ENCODE measurements at places on chromosomes 5 and 9.
A peak's percentile ranks its signal among the peaks of the same experiment; 100 is the strongest.

DNA sequence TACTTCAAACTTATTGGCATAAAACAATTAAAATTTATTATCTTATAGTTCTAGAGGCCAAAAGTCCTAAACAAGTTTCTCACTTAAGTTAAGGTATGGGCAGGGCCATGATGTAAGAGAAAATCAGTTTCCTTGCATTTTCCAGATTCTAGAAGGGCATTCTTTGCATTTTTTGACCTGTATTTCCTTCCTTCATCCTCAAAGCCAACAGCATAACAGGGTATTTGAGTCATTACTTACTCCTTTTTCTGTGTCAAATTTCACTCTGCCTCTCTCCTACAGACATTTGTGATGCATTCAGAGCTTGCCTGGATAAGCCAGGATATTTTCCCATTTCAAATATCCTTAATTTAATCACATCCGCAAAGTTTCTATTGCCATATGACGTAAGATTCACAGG lies 1499.0 kb downstream of the EFNA5 start:
- peak; percentile 56 for ATAC-seq

DNA sequence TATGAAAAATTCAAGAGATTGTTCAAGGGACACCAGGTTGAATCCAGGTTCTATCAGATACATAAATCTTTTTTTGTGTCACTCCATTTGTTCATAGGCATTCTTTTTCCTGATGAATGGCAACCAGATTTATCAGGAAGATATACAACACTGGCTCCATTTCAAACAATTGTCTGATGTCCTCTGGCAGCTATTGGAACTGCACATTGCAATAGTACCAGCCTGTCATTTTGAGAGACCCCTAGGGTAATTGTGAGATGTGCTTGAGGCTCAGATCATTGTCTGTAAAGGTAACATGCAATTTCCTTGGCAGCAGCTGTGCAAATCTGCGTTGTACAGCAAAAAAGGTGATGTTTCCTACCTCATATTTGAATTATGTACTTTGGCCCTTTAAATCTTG lies 25.9 kb downstream of the KCTD16 start:
- ATAC-seq = no peak

GRCh38 chr5:78354066-78354670 lies 6.2 kb upstream of the SCAMP1 start:
- ATAC-seq = no peak

DNA sequence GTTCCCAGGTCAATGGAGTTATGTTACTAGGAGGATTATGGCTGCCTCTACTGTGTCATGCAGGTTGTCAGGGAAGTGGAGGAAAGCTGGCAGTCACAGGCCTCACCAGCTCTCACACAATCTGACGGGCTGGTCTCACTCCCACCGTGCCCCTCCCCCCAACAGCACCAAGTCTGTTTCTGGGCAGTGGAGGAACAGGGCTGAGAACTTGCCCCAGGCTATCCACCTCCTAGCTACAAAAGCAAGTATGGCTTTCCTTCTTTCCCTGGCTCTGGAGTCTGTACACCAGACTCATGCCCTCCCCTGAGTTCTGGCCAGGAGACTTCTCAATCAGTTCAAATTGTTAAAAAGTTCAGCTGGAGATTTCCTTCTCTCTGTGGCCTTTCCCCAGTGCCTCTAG lies 25.7 kb upstream of the RIOK2 start:
- no peak for ATAC-seq

DNA sequence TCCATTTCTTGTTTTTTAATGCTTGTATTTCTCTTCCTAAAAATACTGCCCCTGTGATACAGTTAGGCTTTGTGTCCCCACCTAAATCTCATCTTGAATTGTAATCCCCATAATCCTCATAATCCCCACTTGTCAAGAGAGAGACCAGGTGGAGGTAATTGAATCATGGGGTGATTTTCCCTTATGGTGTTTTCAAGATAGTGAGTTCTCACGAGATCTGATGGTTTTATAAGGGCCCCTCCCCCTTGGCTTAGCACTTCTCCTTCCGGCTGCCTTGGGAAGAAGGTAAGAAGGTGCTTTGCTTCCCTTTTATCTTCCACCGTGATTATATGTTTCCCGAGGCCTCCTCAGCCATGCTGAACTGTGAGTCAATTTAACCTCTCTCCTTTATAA lies 227.4 kb downstream of the MAN2A1 start:
- ATAC-seq = no peak

DNA sequence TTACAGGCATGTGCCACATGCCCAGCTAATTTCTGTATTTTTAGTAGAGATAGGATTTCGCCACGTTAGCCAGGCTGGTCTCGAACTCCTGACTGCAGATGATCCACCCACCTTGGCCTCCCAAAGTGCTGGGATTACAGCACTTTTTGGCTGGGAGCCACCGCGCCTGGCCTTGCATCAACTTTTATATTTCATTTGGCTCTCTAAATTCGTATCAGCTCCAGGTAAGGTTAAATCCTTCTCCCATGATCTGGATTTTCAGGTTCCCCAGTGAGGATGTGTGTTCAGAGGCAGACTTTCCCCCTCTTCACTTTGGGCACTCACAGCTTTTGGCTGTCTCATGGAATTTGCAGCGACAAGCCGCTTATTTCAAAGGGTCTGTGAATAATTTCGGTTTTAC lies 16.8 kb upstream of the RNF38 start:
- no peak for ATAC-seq
